ENCODE measurements at places on chromosomes 2 and 18.

- no peak for DNase-seq
These were observed 4.5 kb downstream of the TWIST2 start for GRCh38 chr2:238852206-238852869.

- DNase-seq = no peak
These were observed 51.6 kb downstream of the TSPYL6 start for GRCh38 chr2:54204476-54204875.

- no peak for DNase-seq
These were observed 163.6 kb upstream of the RBMS1 start for GRCh38 chr2:160657196-160657595.

DNA sequence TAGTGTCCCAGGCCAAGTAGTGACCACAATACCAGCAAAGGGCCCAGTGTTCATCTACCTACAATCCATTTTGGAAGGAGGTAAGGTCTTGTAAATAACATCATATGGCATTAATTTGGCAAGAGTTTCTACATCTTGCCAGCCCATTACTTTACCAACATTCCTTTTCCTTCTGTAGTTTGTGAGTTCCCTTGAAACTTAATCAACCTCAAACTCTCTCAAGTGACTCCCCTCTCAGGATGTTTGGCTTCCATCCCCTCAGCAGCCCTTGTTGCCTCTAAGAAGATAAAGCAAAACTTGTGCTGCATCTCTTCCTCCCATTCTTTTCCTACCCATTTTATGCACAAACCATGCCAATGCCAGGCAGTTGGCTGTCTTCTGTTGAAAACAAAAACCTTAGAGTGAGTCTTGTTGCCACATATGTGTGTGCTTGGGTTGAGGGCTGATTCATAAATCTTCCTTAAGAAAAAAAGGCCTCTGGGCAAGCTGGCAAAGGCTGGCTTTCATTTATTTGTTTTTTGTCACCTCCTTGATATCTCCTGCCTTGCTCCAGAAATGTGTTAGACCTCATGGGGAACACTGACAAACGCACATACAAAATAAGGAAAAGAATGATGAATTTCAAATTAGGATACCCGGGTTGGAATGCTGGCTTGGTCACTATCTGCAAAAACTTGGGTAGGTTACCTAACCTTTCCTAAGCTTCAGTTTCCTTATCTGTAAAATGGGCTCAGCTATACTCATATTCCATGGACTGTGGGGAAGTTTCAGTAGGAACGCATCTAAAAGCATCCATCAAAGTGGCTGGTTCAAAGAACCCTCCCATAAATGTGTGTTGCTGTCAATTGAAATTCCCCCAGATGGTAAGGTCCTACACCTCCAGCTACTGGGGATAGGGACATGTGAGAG, 29.4 kb upstream of the ST3GAL5 start:
- no peak for DNase-seq

GRCh38 chr2:150125188-150125587, 362.3 kb downstream of the RND3 start:
- no peak for DNase-seq
